ENCODE measurements at places on chromosomes 6 and 20.

DNA sequence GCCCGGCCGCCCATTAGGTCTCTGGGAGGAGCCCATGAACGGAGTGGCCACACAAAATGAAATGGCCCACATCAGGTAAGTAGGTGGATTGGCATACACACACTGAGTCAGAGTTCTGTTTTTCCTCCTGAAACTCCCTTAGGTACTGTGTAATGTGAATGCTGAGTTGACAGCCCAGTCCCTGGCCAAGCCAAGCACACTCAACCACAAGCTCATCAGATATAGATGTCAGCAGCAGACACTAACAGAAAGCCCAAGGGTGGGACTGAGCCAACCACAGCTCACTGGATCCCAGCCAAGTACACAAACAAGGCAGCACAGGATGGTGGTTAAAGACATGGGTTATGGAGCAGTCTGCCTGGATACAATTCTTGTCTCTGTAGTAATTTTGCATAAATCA is 403.4 kb downstream of the GJA1 start:
- DNase-seq, result peak; percentile 8

GRCh38 chr6:5665667-5666066 is 341.1 kb downstream of the NRN1 start:
- DNase-seq, result no peak

- DNase-seq, result no peak
These were observed 125.7 kb upstream of the PHACTR1 start for GRCh38 chr6:12590901-12591300.

DNA sequence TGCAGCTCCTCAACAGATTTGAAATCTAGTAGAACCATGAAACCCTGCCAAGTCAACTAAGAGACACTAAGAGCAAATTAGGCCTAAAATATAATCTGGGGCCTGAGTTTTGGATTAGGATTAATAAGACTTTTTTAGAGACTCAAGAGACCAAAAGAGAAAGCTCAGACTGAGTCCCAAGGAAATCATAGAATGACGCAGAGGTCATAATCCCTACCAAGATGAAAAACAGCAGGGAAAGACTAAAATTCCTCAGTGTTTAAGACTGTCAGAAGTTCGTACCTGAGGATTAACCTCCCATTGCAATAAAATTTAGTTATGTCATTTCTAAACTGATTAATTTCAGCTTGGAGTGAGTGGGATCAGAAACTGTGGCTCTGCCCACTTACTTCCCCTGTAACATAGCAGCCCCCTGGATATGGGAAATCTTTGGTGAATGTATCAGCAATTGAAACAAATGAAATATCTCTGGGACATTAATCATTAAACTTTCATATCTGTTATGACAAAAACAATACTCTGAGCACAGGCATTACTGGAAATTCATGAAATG is 200.3 kb downstream of the EDN1 start:
- no peak for DNase-seq

DNA sequence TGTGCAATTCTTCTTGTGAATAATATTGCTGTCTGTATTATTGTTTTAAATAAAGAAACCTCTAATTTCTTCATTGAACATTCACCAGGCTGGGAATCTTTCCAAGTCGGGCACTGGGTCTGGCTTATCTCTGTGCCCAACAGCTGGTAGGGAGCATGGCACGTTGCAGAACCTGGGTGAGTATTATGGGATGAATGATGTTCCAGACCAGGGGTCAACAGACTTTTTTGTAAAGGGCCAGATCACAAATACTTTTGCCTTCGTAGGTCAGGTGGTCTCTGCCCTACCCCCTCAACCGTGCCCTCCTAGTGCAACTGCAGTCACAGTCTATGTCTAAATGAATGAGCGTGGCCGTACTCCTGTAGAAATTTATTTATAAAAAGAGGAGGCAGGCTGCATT is 81.6 kb upstream of the FOXQ1 start:
- no peak for DNase-seq

All from Calu3 (cell line).